ENCODE measurements at places on chromosomes 2 and 18.

DNA sequence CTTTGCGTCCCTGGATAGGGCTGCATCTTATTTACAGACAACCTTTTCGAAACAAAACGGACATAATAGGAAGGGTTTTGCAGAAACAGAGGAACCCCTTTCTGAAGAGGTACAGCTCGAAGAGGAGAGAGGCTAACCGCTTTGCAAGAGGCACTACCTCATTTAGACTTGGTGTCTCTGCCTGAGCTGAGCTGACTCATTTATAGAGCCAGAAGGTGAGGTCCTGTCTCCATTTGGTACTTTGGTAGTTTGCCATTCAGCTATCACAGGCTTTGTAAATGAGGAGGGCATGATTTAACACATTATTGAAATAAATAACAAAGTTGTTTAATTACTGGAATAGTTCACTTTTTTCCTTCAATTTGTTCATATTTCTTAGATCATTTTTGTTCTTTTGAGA is 2.2 kb upstream of the NXPH2 start:
- no peak for DNase-seq

DNA sequence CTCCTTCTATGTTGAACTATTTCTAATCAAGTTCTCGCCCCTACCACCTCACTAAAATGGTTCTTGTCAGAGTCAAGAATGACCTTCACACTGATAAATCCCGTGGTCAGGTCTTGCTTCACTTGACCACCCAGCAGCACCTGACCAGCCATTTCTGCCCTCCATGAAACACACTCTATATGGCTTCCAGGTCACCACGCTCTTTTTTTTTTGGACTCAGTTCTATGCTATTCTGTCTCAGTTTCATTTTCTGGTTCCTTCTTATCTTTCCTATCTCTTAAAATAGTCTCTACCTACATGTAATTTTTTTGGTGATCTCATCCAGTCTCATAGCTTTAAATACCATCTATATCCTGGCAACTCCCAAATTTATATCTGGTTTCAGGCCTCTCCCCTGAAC is 11.4 kb downstream of the EIF2AK3 start:
- DNase-seq, result no peak

DNA sequence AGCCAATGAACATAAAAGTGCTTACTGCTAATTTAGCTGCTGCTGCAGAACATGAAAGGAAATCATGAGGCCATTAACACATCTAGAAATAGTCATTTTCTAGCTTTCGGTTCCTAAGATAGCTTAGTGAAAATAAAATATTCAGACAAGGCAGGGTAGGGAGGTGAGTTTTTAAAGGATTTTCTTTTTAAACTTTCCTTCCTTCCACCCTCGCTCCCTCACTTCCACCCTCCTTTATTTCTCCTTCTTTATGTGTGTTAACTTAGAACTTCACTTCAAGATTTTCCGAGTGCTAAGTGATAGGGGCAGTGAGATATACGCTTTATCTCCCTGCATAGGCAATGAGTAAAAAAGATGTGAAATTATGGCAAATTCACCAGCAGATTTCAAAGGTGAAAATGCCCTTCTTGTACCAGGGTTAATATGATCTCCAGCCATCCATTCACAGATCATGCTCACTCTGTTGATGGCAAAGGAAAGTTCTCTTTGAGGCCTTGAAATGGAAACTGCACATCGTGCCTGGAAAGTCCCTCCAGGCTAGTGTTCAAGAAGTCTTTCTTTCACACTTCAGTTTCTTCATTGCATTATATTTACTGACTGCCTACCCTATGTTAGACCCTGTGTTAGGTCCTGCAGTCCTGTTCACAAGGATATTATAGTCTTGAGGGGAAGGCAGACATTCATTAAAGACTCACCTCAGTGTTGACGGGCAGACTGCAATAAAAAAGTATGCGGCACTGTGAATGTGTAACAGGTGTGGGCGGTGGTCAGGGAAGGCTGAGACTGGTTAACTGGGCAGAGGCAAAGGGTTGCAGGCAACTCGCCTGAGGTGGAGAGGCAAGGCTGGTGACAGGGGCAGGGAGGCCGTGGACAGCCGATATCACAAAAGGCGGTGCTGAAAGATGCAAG is 200.8 kb downstream of the PLCL1 start:
- DNase-seq, result no peak

DNA sequence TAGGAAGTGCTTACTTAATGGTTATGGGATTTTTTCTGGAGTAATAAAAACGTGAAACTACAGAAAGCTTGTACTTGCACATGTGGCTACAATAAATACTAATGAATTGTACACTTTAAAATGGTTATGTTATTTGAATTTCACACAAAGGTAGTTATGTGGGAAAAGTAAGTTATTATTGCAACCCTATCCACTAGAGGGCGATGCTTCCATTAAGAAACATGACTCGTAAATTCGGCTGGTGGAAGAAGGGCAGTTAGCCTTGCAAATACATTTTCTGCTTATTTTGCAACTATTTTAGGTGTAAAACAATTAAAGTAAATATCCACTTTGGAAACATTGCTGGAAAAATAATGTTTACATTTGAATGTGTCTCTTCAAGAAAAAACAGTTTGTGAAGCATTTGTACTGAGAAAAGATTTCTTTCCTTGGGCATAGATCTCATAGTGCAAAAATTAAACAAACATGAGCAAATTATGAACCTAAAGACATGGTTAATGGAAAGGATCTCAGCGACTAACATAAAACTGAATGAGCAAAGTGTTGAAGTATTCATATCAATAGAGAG is 68.1 kb upstream of the CSRNP3 start:
- no peak for DNase-seq

GRCh38 chr2:112339986-112340385 is 64.6 kb downstream of the ZC3H6 start:
- DNase-seq, result no peak

DNA sequence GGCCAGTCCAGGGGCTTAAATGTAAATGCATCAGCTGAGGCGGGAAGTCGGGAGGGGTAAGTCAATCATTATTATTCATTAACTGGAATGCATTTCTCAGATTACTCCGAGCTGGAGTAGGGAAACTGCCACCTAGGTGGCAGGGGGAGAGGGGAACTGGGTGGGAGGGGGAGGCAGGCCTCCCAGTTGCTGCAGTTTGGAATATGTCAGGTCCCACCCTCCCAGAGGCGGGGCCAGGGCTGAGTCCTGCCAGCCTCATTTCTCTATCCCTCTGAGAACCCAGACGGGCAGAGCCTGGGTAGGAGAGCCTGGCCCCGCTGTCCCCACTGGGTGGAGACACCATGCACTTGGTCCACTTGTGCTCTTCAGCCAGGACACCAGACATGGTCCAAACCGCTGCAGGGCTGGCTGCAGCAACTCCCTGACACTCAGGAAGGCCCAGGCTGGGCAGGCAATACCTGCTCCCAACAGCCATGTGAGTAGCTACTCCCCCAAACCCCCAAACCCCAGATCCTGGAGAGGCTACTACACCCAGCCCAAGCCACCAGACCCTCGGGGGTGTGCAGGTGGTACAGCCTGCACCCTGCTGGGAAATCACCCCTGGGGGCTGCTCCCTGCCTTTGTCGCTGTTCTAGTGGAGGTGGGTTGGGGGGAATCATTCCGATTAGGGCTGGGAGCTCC is at the start of gene GPBAR1:
GPBAR1 (plus strand) TSS at position 274 of the 681 bp plus-strand sequence. CDS start 1,710 bp downstream, outside the sequence.
- peak; percentile 82 for DNase-seq

DNA sequence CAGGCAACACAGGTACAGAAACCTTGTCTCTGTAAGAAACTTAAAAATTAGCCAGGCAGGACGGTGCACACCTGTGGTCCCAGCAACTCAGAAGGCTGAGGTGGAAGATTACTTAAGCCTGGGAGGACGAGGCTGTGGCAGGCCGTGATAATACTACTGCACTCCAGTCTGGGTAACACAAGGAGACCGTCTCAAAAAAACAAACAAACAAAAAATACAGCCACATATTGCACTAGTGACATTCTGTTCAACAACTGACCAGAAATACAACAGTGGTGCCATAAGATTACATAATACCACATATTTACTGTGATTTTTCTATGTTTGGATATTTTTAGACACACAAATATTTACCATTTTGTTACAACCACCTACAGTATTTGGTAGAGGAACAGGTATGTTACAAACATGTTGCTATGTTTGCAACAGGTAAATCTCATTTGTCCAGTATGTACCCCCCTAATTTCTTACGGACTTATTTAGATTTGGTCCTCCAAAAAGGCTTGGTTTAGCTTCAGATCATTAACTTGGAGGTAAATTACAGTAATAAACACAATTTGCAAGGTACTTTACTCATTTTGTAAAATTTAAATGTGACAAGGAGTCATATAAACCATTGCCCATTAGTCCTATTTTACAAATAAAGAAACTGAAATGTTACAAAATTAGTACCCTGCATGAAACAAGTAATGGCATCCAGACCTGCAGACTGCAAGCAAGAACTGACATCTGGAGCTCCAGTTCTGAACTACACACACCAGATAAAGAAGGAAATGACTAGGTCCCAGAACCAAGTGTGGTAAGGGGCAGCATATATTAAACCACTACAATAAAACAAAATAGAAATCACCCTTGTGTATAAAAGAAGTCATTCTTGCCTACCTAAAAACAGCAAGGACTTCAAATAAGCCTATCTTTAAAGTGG is 36.8 kb downstream of the TRIP12 start:
- no peak for DNase-seq

DNA sequence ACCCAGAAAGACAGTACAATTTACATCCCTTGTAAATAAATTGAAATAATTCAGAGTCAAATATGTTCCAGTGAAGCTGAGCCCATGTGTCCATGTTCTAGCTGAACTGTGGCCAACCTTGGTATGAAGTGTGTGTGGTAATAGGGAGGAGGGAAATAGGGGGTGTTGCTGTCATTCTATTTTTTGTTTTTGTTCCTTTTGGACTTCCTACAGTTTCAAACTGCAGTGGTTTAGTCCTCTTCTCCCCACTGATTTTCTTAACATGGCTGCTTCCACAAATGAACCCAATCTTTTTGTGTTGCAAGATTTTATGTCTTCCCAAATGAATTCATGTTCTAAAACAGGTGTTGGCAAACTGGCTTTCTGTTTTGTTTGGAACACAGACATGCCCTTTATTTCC is 156.9 kb downstream of the CCBE1 start:
- DNase-seq, result no peak

DNA sequence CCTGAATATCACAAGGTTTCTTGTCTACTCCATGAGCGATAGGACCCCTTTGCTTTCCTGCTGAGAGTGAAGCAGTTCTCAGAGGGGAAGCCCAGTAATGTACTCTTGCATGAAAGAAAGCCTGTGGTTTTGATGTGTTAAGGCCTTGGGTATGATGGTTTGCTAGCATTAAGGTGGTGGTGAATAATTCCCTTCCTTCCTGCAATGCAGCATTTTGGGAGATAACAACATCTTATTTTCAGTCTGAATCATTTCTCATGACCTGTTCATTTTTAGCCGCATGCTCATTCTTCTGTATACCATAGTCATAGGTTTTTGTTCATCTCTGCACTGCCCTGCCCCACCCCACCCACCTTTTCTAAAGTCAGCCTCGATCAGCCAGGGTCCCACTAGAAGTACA is 66.2 kb downstream of the HNMT start:
- DNase-seq, result no peak
